Fibroblast of villous mesenchyme (primary cell): ENCODE measurements at places on chromosomes 16 and 17. TPM values are rescaled to one million over a fixed set of nuclear protein-coding genes. Genes with fewer than 3 reads are reported as not detected.

CDRT15 gene
- not detected in 2 replicates for total RNA-seq

OMG gene
- 0.43 TPM in 1 of 2 replicates, not detected in the other for total RNA-seq

CCL7 gene
- total RNA-seq = 0.43 TPM in 1 of 2 replicates, not detected in the other

ATP1B2 gene
- not detected in 2 replicates for total RNA-seq
